Endothelial cell (in vitro differentiated cells): ENCODE measurements at places on chromosomes 5 and 9.

GRCh38 chr9:4559261-4560182, 69.3 kb downstream of the SLC1A1 start:
- DNase-seq, result no peak

DNA sequence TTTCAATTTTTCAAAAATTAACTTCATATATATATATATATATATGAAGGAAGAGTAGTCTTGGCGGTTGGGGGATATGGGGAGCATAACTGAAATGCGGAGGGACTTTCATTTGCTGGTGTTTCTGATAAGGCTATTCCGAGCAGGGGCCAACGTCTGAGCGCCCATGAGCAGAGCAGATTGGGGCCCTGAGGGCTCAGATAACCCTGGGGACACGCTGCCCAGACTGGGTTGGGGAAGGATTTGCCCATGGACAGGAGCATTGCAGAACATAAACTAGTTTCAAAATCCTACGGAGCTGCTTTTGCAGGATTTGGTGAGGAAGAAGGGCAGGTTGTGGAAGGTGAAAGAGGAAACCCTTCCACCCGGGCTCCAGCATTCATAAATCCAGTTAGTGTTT, 240.2 kb downstream of the IRX1 start:
- no peak for DNase-seq

- DNase-seq, result no peak
Measured at GRCh38 chr5:102628441-102629175, 126.5 kb upstream of the PAM start.

GRCh38 chr5:91955610-91956009, 572.5 kb upstream of the ARRDC3 start:
- DNase-seq, result no peak

GRCh38 chr9:91978740-91979414, 28.8 kb upstream of the ROR2 start:
- DNase-seq, result peak; percentile 51

- DNase-seq, result no peak
Measured at GRCh38 chr5:143924311-143924978, 112.5 kb downstream of the HMHB1 start.

DNA sequence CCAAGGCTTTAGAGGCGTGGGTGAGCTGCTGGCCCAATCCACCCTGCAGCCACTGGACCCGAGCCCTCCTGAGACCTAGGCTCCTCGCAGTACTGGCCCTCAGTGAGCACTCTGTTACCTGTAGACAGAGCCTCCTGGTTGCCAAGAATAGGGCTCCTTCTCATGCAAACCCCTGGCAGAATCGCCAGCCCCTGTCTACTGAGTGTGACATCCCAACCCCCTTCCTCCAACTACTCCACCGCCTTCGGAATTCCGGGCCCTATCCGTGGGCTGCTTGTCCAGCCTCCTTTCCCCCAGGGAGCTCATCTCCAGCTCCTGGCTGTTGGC, 23.8 kb upstream of the COL5A1 start:
- DNase-seq, result no peak

DNA sequence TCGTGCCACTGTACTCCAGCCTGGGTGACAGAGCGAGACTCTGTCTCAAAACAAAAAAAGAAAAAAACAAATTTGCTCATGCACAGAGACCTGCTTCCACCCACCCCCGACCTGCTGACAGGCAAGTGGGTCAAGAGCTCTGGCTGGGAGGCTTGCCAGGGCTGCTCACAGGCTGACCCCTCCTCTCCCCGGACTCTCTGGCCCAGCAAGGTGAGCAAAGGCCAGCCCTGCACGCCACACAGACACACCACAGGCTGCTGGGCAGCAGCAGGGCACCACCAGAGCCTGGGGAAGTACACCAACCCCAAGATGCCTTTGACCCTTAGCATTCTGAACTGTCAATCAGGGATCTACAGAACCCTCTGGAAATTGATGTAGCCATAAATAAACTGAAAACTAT, 29.2 kb downstream of the NSUN2 start:
- DNase-seq, result no peak

GRCh38 chr5:65753189-65753588, 31.2 kb downstream of the NLN start:
- DNase-seq, result no peak

DNA sequence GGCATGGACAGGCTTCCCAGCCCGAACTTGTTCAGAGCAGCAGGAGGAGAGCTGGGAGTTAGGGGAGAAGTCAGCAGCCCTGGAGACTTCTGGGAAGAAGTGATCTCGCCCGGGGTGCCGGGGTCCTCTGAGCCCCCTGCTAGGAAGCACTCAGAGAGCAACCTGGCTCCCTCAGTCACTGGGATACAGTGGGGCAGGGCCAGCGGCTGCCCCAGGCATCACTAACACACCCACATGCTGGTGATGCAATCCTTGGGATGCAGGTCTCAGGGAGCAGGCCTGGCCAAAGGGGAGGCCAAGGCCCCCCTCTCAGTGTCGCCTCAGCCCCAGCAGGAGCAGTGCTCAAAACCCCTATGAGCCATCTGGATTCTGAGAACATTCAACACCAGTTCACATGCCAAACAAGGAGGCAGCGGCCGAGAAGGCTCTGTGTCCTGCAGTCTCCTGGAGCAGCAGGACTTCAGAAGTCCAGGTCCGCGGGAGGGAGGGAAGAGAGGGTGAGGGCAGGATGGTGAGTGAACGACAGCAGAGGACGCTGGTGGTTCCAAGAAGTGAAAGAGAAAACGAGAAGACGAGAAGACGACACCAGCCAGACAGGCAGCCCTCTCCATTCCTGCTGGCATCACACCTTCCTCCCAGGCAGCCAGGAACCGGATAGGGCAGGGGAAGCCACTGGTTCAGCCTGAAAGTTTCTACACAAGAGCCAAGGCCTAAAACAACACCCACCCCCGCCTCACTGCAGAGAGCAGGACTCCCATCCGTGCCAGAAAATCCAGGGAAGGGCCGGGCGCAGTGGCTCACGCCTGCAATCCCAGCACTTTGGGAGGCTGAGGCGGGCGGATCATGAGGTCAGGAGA, 2.3 kb downstream of the PNPLA7 start:
- no peak for DNase-seq

DNA sequence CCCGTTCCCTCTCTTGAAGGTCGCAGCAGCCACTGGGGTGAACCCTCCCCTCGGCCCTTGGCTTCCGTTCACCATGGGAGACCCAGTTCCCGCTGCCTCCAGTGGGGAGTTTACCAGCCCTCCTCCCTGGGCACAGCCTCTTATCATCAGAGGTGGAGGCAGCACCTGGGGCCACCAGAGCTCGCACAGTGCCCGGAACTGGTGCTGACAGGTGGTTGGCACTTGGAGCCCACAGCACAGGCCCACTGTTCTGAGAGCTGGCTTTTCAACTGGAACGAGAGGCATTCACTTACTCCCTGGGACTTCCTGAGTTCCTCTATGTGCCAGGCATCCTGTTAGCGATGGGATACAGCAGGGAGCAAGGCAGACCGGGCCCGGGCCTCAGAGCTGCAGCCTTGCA, 106.8 kb upstream of the FCN2 start:
- peak; percentile 18 for DNase-seq

- DNase-seq, result no peak
Measured at GRCh38 chr9:129208207-129209032, 30.4 kb upstream of the IER5L start.

GRCh38 chr9:83554278-83554677, 16.1 kb upstream of the FRMD3 start:
- DNase-seq, result no peak

DNA sequence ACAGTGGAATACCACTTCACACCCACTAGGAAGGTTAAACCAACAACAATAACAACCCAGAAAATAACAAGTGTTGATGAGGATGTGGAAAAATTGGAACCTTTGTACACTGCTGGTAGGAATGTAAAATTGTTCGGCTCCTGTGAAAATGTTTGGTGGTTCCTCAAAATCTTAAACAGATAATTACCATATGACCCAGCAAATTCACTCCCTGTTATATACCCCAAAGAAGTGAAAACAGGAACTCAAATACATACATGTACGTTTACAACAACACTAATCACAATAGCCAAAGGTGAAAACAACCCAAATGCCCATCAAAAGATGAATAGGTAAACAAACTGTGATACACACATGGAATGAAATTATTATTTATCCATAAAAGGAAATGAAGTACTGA, 178.5 kb upstream of the PHYKPL start:
- no peak for DNase-seq

DNA sequence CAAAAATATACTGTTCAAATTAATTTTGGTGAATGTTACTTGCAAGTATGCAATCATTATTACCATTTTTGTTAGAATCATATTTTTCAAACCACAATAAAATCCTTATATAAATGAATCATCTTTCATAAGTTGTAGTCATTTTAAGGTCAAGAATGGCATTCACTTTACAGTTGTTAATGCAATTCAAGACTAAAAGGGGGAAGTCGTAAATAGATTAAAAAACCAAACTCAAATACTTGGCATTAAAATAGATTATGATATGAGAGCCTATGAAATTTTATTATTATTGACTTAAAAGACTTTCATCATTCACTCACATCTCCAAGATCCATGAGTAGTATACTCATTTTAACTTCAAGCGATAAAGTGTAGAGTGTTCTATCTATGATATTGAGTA, 11.6 kb downstream of the CDH9 start:
- DNase-seq, result no peak

- no peak for DNase-seq
Measured at GRCh38 chr9:89375191-89375760, 57.0 kb downstream of the SECISBP2 start.

DNA sequence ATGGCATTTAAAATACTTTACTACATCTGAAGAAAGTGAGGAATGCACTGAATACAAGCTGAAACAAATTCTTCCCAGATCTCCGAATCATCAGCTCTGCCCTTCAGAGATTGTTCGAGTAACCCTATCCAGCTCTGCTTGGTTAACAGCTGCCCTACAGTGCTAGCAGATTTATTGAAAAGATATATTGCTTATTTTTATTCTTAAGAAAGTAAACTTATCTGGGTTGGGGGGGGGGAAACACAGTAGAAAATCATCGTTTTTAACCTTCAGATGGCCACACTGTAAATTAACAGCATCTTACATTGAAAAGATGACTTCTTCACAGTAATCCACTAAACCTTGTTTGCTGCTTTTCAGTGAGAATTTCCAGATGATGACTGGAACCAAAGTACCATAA, 210.8 kb downstream of the NFIB start:
- no peak for DNase-seq

GRCh38 chr9:17600962-17601593, 22.2 kb downstream of the SH3GL2 start:
- DNase-seq, result no peak

- DNase-seq, result no peak
Measured at GRCh38 chr9:121601194-121601593, 50.2 kb upstream of the DAB2IP start.

DNA sequence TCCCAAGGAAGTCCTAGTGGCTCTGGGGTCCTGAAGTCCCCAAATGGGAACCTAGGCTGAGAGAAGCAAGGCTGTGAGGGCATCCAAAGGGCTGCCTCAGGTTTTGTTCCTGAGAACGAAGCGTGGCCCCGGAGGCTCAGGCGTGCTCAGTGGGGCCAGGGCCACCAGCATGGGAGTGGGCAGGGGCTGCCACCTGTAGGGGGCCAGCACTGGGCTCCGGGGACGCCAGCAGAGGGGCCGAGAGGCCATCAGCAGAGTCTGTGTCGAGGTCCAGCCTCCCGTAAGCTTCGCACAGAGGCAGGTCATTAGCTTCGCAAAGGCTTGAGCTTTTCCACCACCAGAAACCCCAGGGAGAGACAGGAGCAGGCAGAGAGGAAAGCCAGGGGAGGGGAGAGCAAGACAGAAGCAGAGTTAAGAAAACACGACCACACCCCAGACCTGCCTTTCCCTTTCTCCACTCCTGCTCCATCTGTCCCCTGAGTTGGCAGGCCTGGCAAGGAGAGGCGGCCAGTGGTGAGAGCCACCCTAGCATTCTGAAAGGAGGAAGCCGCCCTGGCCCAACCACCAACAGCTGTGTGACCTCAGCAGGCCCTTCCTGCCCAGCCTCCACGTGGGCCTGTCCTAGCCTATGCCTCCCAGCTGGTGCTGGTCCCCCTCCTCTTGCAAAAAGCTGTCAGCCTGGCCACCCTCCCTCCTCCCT, 5.5 kb upstream of the SURF6 start:
- no peak for DNase-seq

DNA sequence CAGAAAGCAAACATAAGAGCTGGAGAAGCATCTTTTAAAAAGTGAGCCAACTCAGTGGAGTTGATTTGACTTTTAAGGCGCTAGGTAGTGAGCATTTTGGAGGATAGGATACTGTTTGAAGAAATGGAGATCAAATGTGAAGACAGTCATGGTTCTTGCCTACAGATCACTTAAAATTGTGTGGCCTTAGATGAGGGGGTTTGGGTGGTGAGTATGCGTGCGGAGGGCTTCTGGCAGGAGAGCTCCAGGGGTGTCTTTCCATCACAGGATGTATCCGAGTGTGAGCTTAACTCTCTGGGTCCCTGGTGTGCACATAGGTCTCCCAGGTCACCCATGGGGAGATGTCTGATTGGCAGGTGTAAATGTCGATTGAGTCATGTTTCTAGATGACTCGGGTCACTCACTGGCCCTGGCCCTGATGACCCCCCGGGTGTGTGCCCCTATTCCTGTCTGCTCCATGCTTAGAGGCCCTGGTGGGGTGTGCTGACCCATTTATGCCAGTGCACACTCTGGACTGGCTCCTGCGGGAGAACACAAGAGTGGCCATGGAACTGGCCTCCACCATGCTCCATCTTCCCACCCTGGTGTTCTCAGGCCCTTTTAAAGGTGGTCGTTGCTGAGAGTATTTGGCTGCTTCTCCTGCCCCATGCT, 274.4 kb downstream of the FSTL4 start:
- no peak for DNase-seq

- no peak for DNase-seq
Measured at GRCh38 chr9:4420351-4420750, 69.9 kb upstream of the SLC1A1 start.

- no peak for DNase-seq
Measured at GRCh38 chr9:137380606-137381005, 42.4 kb downstream of the EXD3 start.

DNA sequence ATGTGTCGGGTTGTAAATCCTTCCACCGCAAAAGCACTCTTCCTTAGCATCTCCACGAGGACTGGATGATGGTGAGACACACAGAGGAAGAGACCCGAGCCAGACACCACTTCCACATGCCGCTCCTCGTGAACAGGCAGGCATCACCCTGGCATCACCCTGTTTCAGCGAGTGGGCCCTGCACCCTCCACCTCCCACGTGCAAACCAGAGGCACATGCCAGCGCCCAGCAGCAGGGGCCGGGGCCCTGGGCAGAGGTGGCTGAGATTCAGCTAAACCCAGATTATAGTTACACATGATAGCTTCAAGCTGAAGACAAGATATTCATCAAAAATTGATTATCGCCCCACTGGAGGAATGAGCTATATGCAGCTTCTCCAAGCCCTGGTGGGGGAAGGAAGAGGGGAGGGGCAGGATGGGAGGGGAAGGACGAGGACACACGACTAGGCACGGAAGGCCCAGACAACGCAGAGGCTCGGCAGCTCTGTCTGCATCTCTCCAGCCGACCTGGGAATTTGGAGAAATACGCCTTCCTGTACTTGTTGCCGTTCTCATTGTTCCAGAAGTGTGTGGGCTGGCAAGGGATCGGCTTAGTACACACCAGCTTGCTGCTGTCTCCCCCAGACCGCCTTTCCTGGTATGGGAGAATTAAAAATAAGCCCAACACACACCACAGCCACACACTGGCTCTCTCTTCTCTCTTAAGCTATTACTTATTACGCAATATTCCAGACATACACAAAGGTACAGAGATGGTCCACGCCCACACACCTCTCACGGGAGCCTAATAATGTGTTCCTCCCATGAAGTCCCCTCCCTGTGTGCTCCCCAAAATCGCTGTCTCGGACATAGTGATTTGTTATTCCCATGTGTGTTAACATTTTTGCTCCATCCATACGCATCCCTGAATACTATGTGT, 50.4 kb upstream of the ZNF354A start:
- no peak for DNase-seq
